ENCODE measurements at places on chromosomes 2 and 18.

DNA sequence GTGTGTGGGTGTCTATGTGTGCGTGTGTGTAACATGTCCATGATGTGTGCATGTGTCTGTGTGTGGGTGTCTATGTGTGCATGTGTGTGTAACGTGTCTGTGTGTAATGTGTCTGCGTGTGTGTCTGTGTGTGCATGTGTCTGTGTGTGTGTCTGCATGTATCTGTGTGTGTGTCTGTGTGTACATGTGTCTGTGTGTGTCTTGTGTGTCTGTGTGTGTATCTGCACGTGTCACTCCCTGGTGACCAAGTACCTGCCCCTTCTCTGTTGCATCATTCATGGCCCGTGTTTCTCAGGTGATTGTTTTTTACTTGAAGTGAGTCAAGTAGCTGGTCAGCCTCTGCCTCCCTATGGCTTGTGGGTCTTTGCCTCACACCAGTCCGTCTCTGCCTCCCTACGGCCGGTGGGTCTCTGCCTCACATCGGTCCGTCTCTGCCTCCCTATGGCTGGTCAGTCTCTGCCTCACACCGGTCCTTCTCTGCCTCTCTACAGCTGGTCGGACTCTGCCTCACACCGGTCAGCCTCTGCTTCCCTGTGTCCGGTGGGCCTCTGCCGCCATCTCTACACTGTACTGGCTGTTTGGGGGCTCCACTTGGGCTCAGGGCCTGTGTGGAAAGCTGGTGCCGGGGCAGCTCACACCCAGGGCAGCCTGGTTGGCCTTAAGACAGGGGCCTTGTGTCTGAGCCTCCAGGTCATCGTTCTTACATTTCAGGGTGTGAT is 31.6 kb downstream of the KCNG2 start:
- no peak for DNase-seq

DNA sequence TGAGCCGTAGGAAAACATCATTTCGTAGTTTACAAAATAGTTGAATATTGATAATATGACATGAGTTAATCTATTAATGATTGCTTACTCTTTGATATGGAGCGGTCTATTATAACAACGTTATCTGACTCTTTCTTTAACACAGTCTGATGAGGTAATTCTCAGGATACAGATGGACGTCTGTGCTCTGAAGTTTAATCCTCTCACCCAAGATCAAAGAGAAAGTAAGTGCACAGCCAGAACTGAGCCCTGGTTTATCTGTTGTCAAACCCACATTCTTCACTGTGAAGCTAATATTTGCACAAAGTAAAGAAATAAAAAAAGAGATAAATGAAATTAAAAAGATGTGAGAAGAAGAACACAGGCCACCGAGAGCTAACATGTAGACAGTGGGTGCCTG is 190.9 kb upstream of the COPS8 start:
- no peak for DNase-seq

DNA sequence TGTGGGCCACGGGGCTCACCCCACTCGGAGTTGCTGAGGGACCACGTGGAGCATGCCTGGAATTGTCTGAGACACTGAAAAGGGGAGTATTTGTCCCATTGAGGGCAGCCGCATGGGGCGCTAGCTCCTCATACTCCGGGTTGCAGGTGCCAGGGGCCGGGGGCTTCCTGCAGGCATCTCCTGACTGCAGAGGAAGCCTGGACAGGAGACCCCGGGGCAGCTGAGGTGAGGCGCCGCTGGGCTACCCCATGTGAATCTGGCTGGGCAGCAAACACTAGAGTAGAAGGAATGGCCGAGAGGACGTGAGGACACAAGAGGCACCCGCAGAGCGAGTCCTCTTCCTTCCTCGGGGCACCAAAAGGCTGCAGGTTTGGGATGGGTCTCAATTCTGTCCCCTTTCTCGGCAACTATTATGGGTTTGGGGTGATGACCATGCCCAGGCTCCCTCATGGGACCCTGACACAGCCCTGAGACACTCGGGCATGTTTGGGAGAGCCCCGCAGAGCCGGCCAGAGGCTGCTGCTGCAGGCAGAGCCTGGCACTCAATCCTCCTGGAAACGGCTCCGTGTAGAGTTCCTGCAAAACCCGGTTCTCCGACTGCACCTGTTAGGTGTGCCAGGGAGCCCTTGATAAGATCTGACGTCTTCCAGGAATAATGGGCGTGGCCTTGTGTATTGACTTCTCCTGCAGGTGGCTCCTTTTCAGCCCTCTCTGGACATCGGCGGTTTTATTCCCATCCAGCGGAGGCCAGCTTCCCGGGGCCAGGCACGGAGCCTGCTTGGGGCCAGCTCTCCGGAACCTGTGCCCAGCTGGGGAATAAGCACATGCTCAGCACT is 77.0 kb downstream of the CTIF start:
- no peak for DNase-seq

GRCh38 chr2:235460548-235461047 is 33.2 kb upstream of the AGAP1 start:
- DNase-seq, result no peak

- DNase-seq, result peak; percentile 70
Observed at GRCh38 chr18:44725300-44726058, 44.8 kb downstream of the SETBP1 start.

- DNase-seq, result no peak
Observed at GRCh38 chr2:96146881-96147592, 1.8 kb upstream of the DUSP2 start.

GRCh38 chr2:86069091-86069685 is 36.5 kb downstream of the POLR1A start:
- no peak for DNase-seq

- no peak for DNase-seq
Observed at GRCh38 chr2:113054066-113054465, 1.4 kb upstream of the IL36B start.

DNA sequence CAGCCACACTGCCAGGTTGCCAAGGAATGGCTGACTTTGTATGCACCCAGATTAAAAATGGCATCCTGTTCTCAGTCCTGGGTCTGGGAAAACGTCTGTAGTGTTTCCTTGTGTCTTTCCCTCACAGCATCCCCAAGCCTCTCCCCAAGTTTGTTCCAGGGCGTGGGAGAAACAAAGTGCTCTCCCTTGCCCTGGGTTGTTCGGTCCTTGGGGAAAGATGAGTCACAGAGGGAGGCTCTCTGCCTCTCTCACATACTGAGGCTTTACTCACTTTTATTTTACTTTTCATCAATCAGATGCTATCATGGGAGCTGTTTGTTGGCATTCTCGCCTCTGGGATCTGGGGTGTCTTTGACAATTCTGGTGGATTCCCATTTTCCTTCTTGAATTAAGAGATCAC is 492.3 kb downstream of the XIRP2 start:
- no peak for DNase-seq

GRCh38 chr2:3254442-3254941 is 123.1 kb downstream of the EIPR1 start:
- no peak for DNase-seq

DNA sequence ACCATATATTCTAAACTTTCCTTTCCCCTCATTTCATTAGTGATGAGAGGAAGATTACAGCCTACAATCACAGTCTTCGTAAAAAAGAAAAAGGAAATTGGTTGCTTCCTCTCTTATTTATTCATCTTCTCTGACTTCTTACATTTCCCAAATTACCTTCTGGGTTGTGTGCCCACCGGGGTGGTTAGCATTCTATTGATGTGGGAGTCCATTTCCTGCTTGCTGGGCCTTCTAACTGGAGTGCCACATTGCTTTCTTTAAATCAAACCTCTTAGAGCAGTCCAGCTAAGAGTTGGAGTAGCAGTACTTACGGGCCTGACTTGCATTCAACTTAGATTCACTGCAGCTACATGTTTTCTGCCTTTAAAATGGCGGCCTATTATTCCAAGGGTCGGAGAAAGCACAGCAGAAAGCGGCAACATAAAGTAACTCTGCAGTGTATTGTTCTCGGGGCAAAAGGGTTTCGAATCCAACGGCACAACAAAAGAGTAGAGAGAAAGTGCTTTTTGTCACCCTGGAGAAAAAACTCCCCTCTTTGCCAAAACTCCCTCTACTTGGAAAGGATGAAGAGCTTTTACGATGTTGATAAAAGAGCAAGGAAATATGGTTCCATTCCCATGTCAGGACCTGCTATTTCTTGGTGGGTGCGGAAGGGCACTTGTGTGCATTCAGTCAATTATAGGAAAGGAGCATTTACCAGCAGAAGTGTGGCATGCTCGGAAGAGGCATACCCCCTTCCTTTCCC is 110.6 kb upstream of the DLX2 start:
- DNase-seq, result no peak

GRCh38 chr18:9735238-9735637 is 27.1 kb downstream of the RAB31 start:
- no peak for DNase-seq
